ENCODE measurements at places on chromosomes 4 and X. TPM values are rescaled to one million over a fixed set of nuclear protein-coding genes. Genes with fewer than 3 reads are reported as not detected.

Gene CTPS2
- total RNA-seq: 13.3 TPM

Gene PDZD4
- total RNA-seq: 0.10 TPM

Gene CXorf49
- not detected for total RNA-seq

Gene NOCT
- total RNA-seq: 37.8 TPM

Gene MAGEA8
- total RNA-seq: not detected

Gene MAP7D2
- 0.58 TPM for total RNA-seq

Gene ADAMTS3
- 3.4 TPM for total RNA-seq

Gene SCFD2
- total RNA-seq: 13.9 TPM

Gene NWD2
- not detected for total RNA-seq

Gene MED14
- total RNA-seq: 33.3 TPM

Gene F8A2
- total RNA-seq: not detected

Gene RBMXL3
- not detected for total RNA-seq

Gene GYPA
- not detected for total RNA-seq

Gene CXCL3
- 21.2 TPM for total RNA-seq

Gene WDR13
- 104 TPM for total RNA-seq

Gene LRIT3
- total RNA-seq: 0.15 TPM

Gene ADH1A
- total RNA-seq: not detected

Gene TIGD4
- total RNA-seq: 0.19 TPM

Gene MMGT1
- 13.4 TPM for total RNA-seq

Gene GIMD1
- not detected for total RNA-seq

Gene CC2D2A
- total RNA-seq: 21.1 TPM

Gene FHIP1A
- 1.3 TPM for total RNA-seq

Gene PCDH18
- total RNA-seq: under 0.01 TPM

Gene GLRA3
- total RNA-seq: not detected

Gene BEX1
- total RNA-seq: 0.68 TPM

Gene PARM1
- 0.06 TPM for total RNA-seq

Gene MPC1L
- total RNA-seq: not detected

Gene SMAD1
- 264 TPM for total RNA-seq

Gene TCEAL7
- total RNA-seq: 16.2 TPM

Gene FAM3A
- 36.4 TPM for total RNA-seq

Gene IL21
- total RNA-seq: not detected

Gene AWAT1
- not detected for total RNA-seq

Gene CASP6
- 33.0 TPM for total RNA-seq

Gene TMEM271
- not detected for total RNA-seq

Gene MAGEE1
- 3.3 TPM for total RNA-seq

Gene CHRDL1
- total RNA-seq: 4.0 TPM

Gene MEPE
- not detected for total RNA-seq

Gene USO1
- 59.9 TPM for total RNA-seq

Gene FANCB
- 1.5 TPM for total RNA-seq

Gene S100P
- total RNA-seq: not detected

Gene SSX1
- not detected for total RNA-seq

Gene FRMD7
- total RNA-seq: not detected

Gene TEX13C
- not detected for total RNA-seq

Gene TBX22
- total RNA-seq: not detected

Gene GRIA3
- total RNA-seq: 0.53 TPM

Gene TLR7
- total RNA-seq: not detected
